Astrocyte of the cerebellum (primary cell): ENCODE measurements at places on chromosomes 16 and 17.
A peak's percentile ranks its signal among the peaks of the same experiment; 100 is the strongest.

DNA sequence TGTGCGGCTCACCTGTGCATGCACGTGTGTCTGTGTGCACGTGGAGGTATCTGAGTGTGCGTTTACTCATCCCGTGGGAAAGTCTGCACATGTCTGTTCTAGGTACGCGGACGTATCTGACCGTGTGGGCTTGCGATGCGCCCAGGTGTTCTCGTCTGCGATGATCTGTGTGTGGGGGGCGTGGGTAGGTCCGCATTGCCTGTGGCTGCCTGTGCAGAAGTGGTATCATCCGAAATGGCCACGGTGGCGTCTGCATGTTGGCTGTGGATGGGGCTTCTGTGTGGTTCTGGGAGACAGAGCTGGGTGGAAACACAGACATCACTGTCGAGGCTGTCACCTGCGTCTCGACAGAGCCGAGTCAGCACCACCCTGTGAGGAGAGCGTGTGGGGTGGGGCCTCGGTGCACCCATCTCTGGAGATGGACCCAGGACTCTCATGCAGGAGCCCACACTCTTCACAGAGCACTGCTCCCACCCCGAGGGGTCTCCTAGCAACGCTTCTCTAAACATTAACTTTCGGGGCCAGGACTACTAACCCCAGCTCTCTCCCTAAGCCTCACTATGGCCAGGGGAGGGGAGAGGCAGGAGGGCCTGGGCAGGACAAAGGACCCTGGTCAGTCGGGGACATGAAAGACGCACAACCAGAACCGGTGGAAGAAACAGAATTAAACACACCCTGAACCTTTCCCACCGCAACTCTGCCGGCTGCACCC, 8.4 kb downstream of the DPEP1 start:
- DNase-seq: no peak

GRCh38 chr17:653724-654123, 60.9 kb downstream of the VPS53 start:
- DNase-seq: no peak

DNA sequence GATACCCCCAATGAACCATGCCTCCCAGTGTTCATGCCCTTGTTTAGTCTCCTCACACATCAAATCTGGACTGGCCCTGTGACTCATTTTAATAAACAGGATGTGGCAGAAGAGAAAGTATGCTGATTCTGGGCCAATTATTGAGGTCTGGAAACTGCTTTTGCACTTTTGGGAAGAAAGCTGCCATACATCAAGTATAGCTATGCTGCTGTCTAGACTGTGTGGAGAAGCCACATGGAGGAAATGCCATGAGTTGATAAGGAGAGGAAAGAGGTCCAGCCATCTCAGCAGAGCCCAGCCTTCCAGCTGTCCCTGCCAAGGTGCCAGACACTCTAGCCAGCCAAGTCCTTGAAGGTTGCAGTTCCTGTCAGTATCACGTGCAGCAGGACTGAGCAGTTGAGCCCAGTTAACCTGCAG, 16.7 kb downstream of the RPRML start:
- DNase-seq: peak; percentile 18

DNA sequence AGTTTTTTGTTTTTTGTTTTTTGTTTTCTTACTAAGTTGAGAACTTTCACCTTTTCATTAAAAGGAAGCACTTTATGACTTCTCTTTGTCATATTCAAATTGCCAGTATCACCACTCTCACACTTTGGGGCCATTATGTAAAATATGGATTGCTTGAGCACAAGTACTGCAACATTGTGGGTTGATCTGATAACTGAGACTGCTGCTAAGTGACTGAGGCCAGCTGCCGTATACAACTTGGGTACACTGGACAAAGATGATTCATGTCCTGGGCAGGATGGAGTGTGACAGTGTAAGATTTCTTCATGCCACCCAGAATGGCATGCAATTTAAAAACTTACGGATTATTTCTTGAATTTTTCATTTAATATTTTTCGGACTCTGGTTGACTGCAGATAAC, 7.8 kb downstream of the TTC19 start:
- DNase-seq: no peak

GRCh38 chr17:39026980-39027451, 59.8 kb upstream of the FBXO47 start:
- no peak for DNase-seq

DNA sequence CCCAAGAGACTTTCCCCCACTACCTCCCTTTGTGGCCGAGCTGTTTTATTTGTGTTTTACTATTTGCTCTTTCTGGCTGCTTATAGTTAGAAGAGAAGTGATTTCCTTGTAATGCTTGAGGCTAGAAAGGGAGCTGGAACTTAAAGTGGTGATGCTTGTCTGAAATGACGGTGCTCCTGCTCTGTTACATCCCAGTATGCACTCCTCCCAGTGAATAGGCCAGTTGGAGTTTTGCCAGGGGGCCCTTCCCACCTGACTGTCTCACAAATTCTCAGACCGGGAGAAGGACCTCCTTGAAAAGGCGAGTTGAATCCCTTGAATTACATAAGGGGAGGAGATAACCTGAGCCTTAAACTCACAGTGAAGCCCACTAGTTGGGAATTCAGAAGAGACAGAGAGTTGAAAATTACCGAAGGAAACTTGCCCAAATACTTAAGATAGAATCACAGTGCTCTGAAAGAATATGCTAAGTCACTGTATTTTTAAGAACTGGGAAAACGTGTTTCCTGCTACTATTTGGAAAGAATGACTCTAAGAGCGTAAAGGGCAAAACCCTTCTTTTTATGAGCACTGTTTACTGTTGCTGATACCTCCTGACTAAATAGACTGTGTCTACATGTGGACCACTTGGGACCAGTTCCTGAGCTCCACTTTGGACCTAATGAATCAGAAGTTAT, 84.7 kb upstream of the CLEC3A start:
- DNase-seq: no peak

GRCh38 chr17:57577751-57578607, 167.1 kb downstream of the CCDC182 start:
- DNase-seq: peak; percentile 36

GRCh38 chr17:7997186-7997585, 5.2 kb upstream of the GUCY2D start:
- no peak for DNase-seq

DNA sequence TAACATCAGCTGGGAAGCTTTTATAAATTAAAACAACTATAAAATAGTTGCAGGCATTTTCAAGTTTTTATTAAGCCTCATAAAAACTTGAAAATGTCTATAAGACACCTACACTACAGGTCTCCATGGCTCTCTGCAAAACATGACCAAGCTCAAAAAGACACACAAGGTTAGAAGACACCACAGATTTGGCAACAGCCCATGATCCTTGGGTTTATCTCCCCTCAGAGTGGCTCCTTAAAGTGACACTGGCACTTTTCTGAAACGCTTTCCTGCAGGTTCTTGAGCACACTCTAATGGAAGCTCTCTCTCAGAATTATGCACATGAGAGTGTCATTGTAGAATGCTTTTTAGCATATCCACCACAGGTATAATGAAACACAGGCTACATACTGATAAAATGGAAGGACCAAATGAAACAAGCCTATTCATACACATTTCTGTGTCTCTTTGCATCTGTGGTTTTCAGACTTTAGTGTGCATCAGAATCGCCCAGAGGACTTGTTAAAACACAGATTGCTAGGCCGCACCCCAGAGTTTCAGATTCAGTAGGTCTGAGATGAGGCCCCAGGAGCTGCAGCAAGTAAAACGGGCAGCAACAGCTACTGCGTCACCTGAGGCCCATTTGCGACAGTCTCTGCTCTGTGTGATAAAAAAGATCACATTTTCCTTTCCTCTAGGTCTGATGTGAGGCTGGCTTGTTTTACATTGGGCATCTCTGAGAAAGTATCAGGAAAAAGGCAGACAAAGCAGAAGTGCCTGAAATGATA, 75.0 kb upstream of the WSB1 start:
- DNase-seq: no peak
